ENCODE measurements at places on chromosomes 6 and 20.
A peak's percentile ranks its signal among the peaks of the same experiment; 100 is the strongest.

DNA sequence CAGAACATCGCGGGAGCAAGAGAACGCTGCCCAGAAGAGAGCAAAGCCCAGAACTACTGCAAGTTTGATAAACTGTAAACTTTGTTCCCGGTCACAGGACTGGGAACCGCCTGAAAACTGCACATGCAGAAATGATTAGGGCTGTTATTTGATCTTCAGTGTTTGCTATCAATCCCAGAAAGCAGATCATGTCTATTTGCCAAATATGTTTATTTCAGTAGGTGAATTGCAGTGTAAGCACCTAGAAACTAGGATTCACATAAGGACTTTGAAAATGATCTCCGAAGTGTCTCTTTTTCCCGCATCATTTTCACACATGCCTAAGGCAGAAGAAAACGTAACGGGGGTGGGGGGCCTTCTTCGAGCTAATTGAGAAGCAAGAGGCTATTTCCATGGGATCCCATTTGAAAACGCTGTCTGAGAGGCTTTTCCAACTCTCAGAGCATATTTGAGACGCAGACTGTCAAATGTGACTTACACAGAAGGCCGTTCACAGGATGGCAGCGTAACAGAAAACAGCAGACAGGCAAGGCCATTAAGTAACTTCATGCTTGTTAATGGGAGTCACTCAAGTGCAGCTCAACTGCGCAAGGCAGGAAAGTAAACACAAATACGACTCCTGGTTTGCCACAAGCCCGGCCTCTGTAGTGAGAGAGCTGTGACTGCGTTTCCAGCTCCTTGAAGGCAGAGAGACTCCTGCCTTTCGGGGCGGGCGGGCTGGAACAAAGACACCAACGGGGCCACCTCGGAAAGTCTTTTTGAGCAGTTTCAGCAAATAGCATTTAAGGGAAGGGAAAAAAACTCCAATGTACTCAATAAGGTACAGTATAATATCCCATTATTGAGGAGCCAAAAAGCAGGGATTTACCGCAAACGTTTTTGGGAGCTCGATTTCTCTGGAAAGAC lies 144.7 kb upstream of the ZNF217 start:
- DNase-seq: no peak

GRCh38 chr6:3961581-3962215 lies 112.5 kb downstream of the FAM50B start:
- DNase-seq: no peak

DNA sequence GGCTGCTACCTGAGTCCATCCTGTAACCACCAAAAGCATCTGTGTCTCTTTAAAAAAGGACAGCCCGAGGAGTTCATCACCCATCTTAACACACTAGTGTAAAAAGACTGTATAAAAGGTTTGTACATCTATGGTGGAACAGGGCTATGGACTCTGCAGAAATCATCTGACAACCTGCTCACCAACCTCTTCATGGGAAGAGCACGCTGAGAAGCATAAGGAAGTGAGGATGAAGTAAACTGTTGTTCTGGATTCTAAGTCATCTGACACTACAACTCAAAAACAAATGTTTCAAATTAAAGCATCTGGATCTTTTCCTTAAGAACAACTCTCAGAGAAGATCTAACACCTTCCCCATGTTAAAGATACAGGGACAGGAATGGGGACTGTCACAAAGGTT lies 5.4 kb downstream of the IFNGR1 start:
- DNase-seq: peak; percentile 22

DNA sequence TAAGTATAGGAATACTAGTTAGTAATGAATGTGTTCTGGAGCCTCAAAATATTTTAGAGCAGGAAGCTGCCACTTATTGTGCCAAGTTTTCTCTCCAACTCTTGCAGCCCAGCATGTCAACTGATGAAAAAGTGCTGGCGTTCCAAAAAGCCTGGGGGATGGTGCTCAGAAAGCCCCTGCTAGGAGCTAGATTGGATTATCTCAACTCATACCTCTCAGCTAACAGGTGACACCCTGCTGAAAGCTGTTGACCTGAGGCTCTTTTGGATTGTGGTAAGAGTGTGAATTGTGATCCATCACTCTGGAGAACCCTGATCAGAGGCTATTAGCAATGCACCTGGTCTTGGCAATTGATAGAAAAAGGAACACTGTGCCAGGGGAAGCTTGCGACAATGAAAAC lies 580.4 kb downstream of the EYS start:
- no peak for DNase-seq

DNA sequence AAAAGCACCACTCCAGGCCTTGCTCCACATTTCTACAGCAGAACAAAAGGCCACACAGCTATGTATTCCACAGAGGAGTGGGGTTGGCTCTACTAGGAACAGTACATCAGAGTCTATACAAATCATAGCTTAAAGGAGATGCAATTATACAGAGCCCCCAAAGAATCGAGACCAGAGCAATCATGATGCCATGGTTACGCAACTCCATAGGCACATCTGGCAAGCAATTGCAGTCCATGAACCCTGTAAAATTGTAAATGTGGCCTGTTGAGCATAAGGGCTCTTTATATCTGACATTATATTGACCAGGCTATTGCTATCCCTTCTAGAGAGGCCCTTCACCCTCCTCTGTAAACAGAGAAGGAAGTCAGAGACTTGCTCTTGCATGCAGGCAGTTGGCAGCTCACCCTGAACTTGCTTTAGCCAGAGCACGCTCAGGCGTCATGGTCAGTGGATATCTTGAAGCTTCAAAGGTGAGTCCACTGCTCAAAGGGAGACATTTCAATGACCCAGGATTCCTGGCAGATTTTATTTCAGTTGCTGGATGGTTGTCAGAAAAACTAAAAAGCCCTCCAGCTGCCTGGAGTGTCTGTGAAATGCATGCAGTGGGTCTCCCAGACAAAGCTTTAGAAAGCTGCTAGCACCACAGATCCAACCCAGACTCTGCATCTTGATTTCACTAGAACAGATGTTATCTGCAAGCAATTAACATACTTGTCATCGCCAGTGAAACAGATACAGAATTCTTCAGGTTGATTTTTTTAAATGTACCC lies 357.2 kb downstream of the CENPW start:
- DNase-seq: no peak

DNA sequence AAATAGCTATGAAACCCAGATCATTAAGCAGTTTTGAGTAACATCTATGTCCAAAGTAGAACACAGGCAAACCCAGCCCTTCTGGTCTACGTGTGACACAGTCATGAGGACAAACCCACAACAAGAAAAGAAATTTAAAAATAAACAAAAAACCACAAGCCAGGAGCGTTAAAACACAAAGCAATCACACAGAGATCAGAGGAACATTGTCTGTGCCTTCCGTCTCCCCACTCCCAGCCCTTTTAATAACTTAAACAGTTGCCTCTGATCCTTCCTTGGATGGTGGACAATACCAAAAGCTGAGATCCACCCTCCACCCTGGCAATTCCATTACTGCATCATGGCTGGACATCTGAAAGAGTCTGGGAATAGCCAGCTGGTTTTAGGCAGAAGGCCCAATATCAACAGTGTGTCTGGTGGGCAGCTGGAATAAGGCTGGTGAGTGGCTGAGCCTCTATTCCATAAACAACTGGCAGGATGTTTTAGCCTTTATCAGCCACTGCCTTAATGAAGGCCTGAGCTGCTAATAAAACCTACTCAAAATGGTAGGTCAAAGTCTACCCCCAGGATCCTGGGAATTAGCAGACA lies 15.7 kb upstream of the LAMA4 start:
- DNase-seq: no peak
